ENCODE measurements at places on chromosomes 2 and 18. TPM values are rescaled to one million over a fixed set of nuclear protein-coding genes. Genes with fewer than 3 reads are reported as not detected.

CYP27C1 gene
- total RNA-seq: 0.05 TPM

NYAP2 gene
- not detected for total RNA-seq

TM4SF20 gene
- total RNA-seq: not detected

DNA sequence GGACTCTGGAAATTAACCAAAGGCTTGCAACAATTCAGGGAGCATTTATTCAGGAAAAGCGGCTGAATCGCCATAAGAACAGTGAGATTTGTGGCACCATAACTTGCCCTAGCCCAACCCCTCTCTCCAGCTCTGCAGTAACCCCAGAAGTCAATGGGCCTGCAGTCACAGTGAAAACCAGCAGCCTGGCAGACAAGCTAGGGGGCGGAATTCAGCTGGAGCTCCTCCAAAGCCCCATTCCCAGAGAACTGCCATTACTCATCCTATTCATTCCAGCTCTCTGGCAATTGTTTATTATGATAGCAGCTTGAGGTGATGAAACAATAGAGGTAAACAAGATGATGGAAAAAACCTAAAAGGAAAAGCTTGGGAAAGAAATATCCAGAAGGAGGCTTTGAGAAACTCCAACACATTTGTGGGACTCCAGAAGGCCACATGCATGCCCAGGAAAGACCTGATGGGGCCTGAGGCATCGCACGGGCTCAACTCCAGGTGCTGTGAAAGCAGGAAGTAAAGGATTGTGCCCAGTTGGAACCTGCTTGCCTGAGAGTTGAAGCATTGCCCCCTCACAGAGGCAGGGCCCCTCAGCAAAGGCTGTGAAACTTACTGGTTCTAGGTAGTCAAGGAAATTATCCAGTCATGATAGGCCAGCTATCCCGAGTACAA is 126.7 kb downstream of the TWIST2 start:
- no peak for DNase-seq

DNA sequence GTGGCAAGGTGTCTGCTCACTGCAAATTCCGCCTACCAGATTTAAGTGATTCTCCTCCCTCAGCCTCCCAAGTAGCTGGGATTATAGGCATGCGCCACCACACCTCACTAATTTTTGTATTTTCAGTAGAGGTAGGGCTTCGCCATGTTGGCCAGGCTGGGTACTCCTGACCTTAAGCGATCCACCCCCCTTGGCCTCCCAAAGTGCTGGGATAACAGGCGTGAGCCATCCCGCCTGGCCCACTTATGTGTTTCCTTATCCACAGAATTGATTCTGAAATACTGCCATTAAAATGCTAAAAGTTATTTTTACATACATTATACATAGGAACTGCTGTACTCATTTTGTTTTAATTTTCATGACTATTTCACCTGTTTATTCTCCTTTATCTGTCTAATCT is 529.7 kb upstream of the CDH7 start:
- peak; percentile 59 for DNase-seq
